GM04503 (cell line): ENCODE measurements at places on chromosomes 12 and 14.

- DNase-seq: no peak
Observed at GRCh38 chr14:101451166-101451565, 110.1 kb upstream of the DIO3 start.

DNA sequence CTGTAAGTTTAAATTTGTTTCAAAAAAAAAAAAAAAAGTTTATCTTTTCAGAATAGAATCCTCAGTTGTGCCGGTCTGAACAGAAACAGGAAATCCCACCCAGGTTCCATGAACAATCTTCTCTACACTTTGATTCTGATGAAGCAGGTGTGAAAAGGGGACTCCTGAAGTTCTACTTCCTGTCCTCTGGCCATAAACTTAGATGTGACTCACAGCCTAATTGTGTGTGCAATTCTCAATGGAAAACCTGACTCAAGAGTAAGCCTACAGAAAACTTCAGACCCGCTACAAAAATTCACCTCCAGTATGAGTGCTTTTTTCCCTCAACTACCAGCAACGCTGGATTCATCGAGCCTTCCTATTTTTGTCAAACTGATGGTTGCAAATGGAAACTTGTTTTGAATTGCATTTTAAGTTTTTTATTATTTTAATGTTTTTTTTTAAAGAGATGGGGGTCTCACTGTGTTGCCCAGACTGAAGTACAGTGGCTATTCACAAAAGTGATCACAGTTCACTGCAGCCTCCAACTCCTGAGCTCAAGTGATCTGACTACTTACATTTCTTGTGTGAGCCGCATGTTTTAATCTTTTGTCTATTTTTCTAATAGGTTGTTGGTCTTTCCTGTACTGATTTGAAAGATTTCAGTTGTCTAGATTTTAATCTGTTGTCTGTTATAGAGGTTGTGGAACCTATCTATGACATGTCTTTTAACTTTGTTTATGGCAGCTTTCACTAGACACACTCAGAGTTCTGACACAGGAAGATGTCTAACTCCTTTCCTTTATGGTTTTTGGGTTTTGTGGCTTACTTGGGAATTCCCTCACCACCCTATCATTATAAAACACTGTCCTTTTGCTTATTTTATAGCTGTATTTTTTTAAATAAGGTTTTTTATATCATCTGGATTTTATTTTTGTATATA lies 37.6 kb downstream of the ATG14 start:
- no peak for DNase-seq

GRCh38 chr14:77037938-77038568 lies 9.5 kb upstream of the IRF2BPL start:
- no peak for DNase-seq

DNA sequence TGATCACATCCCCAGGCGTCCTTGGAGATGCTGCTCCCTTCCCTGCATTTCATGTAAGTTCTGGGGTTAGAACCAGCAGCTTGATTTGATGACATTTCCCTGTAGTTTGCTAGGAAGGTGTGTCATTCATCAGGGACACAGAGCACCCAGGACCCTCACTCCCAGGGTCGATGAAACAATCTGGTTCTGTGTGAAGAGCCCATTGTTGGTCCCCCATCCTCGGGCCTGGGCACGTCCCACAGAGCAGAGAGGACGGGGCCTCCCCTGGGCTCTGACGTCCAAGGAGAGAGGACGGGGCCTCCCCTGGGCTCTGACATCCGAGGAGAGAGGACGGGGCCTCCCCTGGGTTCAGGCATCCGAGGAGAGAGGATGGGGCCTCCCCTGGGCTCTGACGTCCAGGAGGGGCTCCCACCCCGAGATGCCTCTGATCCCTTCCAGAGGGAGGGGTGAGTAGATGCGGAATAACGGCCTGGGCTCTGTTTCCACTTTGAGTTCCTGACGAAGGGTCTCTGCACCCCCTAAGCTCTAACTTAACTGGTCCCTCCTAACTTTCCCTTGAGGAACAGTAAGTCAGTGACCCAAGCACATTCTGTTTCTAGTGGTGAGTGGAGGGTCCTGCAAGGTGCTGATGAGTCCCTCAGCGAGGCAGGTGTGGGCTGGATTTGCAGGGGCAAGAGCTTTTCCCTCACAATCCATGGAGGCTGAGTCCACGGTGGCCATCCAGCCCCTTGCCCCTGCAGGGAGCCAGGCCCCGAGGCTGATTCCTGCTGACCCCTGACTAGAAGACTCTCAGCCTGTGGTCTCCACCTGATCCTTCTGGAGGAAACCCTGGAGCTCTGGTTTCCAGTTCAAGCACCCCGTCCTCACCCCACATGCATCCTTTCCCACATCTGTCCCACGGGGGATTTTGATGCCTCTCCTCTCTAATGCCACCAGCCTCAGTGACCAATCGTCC lies 35.5 kb upstream of the SFSWAP start:
- no peak for DNase-seq

DNA sequence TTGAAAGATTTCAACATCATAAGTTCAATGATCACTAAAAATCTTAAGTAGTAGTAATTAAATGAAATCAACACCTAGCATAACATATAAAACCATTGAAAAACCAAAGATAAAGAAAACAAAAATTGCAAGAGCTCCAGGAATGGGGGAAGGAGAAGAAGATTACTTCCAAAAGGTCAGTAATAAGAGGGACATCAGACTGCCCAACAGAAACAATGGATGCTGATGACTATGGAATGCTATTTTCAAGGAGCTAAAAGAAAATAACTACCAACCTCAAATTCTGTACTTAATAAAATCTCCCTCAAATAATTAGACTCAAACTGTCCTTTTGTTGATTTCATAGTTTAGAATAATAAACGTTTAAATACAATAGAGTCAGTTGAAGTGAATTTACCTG lies 314.5 kb upstream of the LMO3 start:
- DNase-seq: no peak

GRCh38 chr14:94041551-94042346 lies 15.6 kb downstream of the OTUB2 start:
- DNase-seq: peak; percentile 14

- DNase-seq: no peak
Observed at GRCh38 chr12:3200814-3201233, 123.6 kb downstream of the TSPAN9 start.

DNA sequence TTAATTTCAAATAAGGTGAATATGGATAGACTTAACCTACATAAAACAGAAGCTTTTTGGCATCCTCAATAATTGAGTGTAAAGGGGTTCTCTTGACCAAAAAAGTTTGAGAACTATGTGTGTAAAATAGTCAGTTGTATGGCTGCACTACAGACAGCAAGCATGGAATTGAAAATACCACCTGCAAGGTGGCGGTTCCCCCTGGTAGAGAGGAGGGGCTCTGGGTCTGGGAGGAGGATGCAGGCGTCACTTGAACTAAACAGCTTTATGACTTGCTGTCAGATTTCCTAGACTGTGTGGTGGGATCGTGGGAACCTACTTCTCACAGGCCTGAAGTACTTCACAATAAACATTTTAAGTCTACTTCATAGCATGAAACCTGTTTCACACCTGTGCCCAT lies 6.3 kb downstream of the EVL start:
- DNase-seq: no peak

DNA sequence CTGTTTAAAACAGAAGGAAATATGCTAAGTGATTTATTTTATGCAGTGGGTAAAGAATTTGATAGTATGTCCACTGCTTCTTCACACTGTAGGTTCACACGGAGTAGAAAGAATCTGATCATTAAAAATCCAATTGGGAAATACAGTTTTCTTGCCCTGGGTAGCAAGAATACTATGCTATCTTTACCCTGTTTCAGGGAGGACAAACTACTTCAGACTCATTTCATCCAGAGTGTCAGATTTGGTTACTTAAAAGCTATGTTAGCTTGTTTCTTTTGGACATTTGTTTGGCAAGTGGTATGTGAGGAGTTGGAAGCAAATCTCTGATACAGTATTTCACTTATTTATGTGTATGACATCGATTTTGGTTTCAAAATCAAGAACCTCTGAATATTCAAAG lies 4.3 kb downstream of the FRS2 start:
- no peak for DNase-seq

GRCh38 chr12:109597795-109598427 lies 24.3 kb downstream of the MVK start:
- peak; percentile 13 for DNase-seq

DNA sequence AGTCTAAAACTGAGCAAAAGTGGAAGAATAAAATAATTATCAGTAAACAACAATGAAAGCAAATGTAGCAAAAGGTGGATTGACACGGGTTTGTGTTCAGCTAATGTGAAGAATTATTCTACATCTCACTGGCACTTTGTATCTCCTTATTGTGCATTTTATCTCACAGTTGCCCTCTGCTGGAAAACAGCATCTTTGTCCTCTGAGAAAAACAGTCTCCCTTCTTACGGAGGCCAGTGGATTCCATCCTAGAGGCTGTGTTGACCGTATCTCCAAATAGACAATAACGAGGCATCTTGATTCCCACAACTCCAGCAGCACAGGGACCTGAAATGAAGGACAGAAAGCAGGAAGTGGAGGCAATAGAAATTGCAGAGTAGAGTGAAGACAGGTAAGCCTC lies 51.3 kb upstream of the PLBD1 start:
- DNase-seq: no peak

- no peak for DNase-seq
Observed at GRCh38 chr12:27253347-27253746, 9.3 kb downstream of the STK38L start.

- no peak for DNase-seq
Observed at GRCh38 chr14:55127460-55127951, 1.5 kb upstream of the LGALS3 start.

GRCh38 chr14:26597071-26597588 lies 703 bp downstream of the NOVA1 start:
- no peak for DNase-seq

GRCh38 chr14:95480109-95480886 lies 36.2 kb downstream of the SYNE3 start:
- DNase-seq: no peak

- DNase-seq: no peak
Observed at GRCh38 chr12:120639771-120640721, at the start of gene CABP1. Gene CABP1 (plus strand): TSS chr12:120640626. CDS start chr12:120640686, 60 bp downstream.

GRCh38 chr12:49201595-49202295 lies 12.9 kb upstream of the TUBA1A start:
- peak; percentile 50 for DNase-seq

DNA sequence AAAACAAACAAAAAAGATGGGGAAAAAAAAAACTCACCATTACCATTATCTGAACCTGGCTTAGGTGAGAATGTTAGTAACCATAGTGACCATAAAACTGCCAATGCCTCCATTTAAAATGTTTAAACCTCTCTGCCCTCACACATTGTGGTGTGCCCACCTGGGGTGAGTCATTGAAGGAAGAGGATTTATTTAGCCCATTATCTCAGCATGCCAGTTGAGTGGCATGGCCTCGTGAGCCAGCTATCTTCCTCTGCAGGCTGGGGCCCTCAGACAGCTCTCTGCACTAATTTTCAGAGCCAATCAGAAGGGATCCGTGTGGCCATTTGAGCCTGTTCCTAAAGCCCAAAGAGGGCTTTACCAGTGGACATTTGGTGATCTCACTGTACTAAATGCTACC lies 81.8 kb upstream of the CCDC198 start:
- DNase-seq: no peak

DNA sequence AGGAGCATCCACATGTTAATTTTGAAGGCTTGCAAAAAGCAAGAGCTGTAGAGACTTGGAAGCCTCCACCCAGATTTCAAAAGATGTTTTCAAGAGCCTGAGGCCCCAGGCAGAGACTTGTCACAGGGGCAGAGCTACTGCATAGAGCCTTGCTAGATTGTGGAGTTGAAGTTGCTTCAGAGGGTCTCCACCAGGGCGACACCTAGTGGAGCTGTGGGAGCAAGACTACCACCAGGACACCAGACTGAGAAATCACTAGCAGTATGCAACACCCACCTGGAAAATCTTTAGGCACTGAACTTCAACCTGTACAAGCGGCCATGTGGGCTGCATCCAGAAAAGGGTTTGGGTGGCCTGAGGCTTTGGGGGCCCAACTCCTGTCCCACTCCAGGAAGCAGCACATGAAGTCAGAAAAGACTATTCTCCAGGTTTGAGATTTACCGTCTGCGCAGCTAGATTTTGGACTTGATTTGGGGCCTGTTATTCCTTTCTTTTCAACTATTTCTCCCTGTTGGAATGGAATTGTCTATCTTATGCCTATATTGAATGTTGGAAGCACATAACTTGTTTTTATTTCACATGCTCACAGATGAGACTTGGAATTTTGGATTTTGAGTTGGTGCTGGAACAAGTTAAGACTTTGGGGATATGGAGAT lies 508.6 kb downstream of the FLRT2 start:
- DNase-seq: peak; percentile 5

DNA sequence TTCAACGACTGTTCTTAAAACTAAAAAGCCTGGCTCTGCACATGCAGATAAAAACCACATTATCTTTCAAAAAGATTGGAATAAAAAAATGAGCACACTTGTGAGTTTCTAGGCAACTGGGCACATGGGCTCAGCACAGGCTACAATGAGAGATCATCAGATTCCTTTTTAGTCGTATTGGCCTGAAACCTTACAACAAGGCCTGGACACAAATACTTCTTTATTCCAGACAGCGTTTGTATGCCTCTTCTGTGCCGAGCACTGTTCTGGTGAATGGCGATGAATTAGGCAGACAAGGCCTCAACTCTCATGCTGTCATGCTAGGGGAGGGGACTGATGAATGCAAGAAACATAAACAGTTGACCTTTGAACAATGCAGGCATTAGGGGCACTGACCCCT lies 463.0 kb downstream of the AACS start:
- DNase-seq: no peak

DNA sequence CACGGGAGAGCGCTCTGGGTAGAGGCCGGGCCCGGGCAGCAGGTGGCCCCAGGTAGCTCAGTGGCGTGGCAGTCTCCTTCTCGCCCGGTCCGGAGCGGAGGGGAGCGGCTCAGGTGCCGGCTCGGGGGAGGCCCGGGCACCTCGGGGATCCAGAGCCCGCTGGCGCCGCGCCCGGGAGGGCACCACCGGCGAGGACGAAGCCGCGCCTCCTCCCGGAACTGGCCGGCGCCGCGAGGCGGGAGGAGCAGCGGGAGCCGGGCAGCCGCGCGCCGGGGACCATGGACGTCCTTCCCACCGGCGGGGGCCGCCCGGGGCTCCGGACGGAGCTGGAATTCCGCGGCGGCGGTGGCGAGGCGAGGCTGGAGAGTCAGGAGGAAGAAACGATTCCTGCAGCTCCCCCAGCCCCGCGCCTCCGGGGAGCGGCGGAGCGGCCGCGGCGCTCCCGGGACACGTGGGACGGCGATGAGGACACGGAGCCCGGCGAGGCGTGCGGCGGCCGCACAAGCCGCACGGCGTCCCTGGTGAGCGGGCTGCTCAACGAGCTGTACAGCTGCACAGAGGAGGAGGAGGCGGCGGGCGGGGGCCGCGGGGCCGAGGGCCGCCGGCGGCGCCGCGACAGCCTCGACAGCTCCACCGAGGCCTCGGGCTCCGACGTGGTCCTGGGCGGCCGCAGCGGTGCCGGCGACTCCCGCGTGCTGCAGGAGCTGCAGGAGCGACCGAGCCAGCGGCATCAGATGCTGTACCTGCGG lies 21.5 kb upstream of the GNS start:
- DNase-seq: no peak

GRCh38 chr12:25119020-25119419 lies 75.9 kb downstream of the DNAI7 start:
- DNase-seq: no peak

GRCh38 chr12:68932128-68932960 lies 627 bp downstream of the CPM start:
- DNase-seq: no peak
